WTC11 (cell line): ENCODE measurements at places on chromosomes 6 and 20.
A peak's percentile ranks its signal among the peaks of the same experiment; 100 is the strongest.

DNA sequence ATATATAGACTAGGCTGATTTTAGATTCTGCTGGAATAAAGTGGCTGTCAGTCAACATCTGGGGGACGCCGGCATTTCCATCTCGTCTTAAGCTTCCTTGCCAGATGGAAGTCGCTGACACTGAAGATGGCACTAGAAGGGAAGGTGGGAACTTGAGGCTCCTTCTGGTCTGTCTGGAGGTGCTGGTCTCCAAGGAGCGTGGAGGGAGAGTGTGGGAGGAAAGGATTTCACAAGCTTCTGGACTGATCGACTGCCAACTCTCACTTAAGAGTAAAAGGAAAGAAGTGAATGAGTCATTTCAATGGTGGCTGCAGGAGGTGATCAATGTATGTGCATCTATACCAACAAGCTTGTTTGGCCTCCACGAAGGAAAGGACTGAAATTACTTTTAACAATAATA is 40.4 kb downstream of the DUSP22 start:
- DNase-seq = no peak

DNA sequence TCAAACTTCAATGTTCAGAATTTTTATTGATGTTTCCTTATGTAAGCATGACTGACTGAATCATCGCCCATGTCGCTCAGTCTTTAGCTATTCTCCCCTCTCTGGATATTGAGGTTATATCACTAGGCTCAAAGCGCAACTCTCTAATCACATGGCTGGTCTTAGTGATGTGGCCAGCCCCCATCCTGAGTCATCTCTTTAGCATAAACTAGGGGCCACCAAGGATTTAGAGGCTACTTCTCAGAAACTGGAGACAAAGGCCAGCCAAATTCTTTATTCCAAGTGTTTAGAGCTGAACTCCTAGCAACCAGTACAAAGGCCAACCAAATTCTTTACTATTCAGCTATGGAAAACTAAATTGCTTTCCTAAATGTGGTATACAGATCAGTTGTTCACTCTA is 61.4 kb downstream of the FAM135A start:
- DNase-seq = no peak

DNA sequence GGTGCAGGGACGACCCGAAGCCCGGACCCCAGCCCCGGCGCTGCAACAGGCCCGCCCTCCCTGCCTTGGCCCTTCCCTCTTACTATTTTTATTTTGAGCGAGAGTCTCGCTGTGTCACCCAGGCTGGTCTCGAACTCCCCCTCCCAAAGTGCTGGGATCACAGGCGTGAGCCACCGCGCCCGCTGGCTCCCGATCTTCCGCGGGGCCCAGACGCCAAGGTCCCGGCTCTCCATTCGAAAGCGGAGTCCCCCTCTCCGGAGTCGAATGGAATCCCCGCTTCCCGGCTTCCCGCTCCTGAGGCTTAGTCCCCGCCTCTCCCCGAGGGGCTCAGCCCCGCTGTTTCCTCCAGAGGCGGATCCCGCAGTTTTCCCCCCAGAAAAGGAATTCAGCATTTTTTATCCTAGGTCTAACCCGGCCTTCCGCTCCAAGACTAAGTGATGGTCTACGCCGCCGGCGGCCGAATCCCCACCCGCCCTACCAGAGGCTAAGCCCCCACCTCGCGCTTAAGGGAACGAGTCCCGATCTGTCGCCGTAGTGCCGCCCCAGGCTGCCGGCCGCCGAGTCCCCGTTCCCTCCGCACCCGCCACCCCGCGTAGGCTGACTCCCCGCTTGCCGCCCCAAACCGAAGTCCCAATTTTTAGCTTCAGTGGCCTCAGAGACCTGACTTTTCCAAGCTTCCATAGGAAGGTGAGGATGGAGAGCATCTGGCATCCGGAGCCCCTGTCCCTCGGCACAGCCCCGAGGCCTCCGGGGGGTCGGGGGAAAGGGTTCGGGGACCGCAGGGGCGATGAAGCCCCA is 11.5 kb upstream of the TMC2 start:
- DNase-seq = peak; percentile 61

DNA sequence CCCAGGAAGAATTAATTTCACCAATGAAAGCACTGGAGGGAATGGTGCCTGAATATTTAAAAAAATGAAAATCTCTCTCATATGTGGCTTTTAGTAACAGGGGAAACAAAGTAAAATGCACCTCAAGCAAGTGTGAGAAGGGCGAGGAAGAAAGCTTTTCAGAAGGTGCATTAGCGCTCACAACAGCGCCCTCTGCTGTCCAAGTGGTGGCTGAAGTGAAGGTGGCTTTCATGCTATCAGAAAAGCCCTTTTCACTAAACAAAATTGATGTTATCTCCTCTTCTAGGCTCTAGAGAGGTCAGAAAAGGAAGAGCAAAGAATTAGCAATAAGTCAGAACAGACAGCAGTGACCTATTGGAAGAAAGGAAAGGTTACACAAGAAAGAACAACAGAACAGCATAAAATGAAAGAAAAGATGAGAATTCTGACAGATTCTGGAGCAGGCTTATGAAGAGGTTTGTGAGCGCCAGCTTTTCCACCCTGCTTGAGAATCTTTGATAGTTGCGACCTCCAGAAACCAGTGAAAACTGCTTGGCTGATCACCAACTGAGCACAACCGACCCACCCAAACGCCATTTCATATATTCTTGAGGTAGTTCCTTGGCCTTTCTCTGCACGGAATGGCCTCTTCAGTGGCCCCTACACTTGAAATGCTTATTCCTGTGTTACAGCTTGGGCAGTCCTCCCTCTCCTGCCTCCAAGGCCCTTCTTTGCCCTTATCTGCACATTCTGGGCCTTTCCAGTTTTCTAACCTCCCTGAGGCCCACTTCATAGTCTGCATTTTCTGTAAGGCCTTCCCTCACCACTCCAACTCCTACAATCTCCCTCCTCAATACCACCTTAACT is 45.3 kb downstream of the SMLR1 start:
- peak; percentile 80 for DNase-seq

DNA sequence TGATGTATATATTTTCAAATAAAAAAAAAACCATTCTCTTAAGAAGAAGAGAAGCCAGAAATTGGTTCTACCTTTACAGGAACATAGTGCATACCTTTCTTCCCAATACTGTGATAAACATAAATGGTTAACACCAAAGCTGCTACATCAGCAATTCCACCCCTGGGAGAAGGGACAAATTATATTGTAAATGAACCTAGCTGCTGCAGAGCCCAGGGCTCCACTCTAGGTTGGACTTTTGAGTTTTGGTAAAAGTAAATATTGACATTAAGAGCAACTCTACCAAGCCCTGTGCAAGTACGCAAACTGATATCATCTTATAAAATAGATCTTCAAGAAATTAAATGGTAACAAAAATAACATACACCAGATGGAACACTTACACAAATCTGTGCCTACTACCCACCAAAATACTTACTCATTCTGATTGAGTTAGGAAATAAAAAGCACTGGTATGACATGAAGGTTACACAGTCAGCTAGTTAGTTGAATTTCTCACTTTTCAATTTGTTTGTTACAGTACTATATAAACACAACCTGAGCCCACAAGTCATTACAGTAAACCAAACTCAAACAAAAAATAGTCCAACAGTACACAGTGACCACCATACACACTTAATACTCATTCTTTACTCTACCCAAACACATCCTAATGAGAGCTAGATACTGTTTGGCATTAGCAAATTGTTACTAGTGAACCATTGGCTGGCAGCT is 223.3 kb upstream of the HEY2 start:
- DNase-seq = no peak

DNA sequence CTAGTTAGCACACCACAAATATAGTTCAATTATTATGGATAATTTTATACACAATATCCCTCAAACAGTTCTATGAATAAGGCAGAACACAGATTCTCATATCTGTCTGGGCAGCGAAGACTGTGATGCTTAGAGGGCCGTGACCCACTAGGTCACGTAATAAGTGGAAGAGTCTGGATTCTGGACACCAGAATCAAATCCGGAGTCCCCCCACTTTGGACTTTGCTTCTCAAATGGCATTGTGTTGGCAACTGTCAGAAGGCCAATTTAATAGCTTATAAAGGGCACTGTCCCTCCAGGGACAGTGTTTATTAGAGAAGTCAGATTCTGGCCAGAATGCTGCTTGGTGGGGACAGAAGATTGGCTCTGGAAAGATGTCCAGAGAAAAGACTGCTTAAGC is 6.8 kb upstream of the CCDC167 start:
- no peak for DNase-seq

- DNase-seq = no peak
These were observed 164.6 kb upstream of the FAM83B start for GRCh38 chr6:54681987-54682386.

DNA sequence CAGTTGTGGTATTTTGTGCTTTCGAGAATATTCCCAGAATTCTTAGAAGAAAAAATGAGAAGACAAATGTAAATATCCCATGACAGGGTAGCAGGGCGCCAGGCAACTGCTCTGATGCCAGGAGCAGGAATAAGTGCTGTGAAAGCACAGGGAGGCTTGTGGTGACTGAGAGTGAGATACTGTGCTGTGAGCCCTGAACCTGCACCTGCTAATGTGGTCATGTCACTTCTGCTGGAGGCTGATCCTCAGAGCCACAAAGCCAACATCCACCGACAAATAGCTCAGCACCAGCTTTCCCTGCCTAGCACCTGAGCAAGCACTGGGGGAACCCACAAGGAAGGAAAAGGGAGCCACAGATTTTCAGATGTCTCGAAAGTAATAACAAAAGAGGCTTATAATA is 368.6 kb upstream of the CDH4 start:
- no peak for DNase-seq

DNA sequence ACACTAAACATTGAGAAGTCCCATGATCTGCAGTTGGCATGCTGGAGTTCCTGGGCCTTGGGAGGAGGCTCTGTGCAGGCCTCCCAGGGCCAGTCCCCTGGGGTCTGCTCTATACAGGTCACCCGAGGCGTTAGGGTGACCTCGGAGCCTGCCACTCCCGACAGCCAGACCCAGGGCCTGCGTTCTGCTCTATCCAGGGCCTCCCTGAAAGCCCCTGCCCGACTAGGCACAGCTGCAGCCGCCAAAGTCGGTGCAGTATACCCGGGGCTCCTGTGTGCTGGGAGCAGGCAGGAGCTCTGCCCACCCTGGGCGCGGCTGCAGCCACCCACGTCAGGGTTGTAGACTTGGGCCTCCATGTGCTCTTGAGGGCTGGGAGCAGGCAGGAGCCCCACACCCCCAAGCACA is 6.3 kb upstream of the OR14J1 start:
- DNase-seq = no peak

GRCh38 chr6:99530627-99531026 is 15.4 kb upstream of the USP45 start:
- no peak for DNase-seq

DNA sequence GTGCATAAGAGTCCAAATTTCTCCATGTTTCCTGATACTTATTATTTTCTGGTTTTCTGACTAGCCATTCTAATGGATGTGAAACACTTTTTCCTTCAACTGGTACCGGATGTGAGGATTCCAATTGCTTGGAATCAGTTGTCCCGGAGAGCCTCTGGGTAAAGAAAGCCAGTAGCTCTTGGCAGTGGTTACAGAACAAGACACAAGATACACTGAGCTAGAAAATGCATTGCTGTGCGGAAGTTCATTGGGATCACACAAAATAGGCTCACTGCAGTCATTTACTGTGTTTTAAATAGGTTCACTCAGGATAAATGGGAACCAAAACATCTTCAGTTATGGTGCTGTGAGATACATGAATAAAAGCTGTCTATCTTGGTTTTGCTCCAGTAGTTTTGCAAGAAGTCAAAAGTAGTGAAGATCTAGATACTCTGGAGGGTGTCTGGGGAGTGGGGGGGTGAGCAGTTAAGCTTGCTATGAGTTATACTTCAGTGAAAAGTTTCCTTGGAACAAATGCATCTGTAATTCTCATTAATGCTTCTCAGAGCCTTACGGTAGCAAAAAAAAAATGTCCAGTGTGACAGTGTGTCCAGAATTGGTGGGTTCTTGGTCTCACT is 54.4 kb upstream of the RNF182 start:
- DNase-seq = no peak

GRCh38 chr20:59751075-59751711 is 146.9 kb downstream of the PHACTR3 start:
- DNase-seq = peak; percentile 87

DNA sequence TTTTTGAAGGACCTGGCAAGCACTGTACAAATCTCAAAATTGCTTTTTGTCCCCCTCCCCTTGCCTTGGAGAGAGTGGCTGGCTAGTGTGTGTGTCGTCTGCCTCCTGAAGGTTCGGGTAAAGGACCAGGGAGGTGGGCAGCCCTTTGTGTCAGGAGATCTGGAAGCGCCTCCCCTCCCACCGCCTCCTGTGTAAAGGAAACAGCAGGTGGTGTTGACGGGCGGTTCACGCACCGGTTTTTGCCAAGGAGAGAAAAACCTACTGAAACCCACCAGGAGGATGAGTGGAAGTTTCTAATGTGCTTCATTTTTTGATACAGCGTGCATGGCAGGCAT is 1.2 kb downstream of the ENTPD6 start:
- no peak for DNase-seq

DNA sequence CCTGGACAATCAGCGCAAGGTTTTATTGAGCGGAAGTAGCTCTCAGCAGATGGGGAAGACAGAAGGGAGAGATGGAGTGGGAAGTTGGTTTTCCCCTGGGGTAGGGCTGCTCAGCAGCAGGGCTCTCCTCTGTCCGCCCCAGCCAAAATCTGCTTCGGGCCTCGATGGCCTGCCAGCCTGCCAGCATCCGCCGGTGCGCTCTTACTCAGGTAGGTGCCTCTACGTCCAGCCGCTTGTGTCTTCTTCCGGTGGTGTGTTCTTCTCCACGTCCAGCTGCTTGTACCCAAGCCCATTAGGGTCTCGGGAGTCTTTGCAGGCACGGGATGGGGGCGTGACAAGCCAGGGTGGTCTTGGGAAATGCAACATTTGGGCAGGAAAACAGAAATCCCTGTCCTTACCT is 1340.0 kb upstream of the MAP3K7 start:
- no peak for DNase-seq

DNA sequence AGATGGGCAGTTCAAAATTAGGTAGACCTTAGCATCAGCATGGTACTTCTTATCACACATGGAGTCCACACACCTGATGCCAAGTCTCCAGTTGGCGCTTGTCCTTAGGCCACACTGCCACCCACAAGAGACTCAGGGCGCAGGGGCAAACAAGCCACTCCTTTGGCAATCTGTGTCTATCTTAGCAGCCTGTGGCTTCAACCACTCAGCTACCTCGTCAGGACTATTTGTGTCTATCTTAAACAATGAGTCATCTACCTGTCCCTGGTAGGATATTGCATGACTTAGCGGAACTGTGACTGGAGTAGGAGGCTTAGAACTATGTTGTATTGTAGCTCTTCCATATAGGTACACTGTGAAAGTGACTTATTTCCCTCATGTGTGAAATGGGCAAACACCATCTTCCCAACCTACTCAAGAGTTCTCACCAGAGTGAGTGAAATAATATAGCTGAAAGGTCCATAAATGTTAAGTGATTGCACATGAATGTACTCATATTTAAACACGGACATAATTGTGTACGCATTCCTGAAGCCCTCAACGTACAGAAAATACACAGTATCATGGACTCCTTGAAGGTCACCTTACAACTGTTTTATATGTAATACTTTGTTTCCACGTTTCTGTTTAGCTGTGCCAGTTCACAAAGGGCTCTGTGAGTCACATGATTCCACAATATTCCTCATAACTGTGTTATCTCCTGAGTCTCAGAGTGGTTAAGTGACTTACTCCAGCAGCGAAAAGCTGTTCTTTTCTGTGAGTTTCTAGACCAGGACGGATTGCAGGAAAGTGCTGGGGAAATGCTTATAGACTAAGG is 1.6 kb downstream of the TRIM27 start:
- no peak for DNase-seq

GRCh38 chr20:40726776-40727175 is 37.7 kb upstream of the MAFB start:
- DNase-seq = no peak

- no peak for DNase-seq
These were observed 91.7 kb upstream of the NFATC2 start for GRCh38 chr20:51634257-51634656.

- DNase-seq = no peak
These were observed 39.0 kb downstream of the TPD52L1 start for GRCh38 chr6:125192610-125192930.
